ENCODE measurements at places on chromosomes 3 and 15. TPM values are rescaled to one million over a fixed set of nuclear protein-coding genes. Genes with fewer than 3 reads are reported as not detected.

DNA sequence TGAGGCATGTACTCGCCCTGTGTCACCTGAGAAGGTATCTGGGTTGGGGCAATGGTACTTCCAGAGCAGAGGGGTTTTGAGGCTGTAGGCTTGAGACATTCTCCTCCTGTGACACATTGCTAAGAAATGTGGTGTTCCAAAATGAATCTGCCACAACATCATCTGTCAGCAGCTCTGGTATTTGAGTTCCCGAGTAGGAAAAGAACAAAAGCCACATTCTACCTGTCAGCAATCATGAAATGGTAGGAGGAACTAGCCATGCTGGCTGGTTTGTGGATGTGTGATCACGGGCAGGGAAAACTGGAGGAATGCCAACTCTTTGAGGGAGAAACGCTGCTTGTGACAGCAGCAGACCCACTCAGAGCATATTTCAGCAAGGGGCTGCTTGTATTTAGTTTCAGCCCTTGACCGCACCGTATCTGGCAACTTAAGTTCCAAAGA is 579.4 kb upstream of the TBL1XR1 start:
- no peak for DNase-seq

GRCh38 chr3:117398141-117398899 is 688.7 kb downstream of the TUSC7 start:
- DNase-seq, result no peak

- DNase-seq, result no peak
Measured at GRCh38 chr15:31051496-31052080, 49.9 kb downstream of the TRPM1 start.

DNA sequence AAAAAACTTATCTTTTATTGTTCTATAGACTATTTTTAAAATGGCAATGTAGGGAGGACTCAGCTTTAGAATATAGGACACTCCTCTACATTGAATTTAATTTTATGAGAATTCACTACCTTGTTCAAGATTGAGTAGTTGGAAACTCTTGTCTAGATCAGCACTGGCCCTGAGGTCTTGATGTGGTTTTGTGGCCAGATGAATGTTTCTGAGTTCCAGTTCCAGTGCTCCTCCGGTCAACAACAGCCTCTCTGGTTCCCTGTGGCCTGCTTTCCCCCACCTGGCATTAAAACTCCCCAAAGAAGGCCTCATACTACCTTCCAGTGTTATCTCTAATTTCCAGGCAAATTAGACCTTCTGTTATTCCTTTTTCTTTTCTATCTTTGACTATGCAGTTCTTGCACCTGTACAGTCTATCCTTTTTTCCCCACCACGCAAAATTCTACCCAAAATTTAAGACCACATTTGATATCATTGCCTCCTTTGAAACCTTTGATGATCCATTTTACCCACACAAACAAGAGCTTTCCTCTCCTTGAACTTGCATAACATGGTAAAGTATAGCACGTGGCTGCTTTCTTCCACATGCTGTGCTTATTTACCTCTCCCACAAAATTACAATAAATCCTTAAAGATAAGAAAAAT is 9.6 kb upstream of the ANP32A start:
- DNase-seq, result no peak

- DNase-seq, result no peak
Measured at GRCh38 chr3:173249457-173249856, 108.4 kb upstream of the SPATA16 start.

- DNase-seq, result no peak
Measured at GRCh38 chr15:33565094-33565493, 254.3 kb downstream of the RYR3 start.

DNA sequence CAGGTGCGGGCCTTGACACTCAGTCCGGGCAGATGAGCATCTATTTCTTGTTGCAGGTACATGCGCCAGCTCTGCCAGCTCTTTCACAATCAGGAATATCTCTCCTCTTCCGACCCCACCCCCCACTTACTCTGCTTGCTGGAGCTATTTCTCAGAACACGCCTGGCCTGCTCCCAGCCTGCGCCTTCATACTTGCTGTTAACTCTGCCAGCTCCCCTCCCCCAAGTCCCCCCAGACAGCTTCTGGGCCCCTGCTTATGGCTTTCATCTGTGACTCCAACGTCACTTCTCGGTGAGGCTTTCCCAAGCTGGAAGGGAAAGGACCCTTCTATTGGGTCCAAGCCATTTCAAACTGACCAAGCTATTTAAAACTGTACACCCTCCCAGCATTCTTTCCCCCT is 15.2 kb downstream of the MAGEF1 start:
- DNase-seq, result no peak

DNA sequence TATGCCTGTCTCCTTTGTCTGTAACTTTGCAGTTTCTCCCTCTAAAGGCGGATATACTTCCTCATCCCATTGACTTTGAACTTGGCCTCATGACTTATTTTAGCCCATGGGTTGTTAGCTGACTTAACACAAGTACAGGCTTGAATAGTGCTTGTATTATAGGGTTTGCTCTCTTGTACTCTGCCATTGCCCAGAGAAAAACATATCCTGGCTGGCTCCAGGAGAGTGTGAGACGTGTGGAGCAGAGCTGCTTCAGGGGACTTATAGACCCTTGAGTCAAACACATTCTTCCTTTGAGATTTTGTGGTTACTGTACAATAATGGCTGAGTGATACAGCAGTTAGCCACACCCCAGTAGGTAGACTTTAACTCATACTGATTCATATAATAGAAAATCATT is 124.0 kb downstream of the RAP2B start:
- DNase-seq, result no peak

GRCh38 chr3:177787279-177788041 is 590.2 kb upstream of the TBL1XR1 start:
- DNase-seq, result no peak

GRCh38 chr3:23663661-23664186 is 142.0 kb upstream of the UBE2E1 start:
- DNase-seq, result no peak

GRCh38 chr3:51845129-51845528 is 16.3 kb upstream of the IQCF2 start:
- no peak for DNase-seq

DNA sequence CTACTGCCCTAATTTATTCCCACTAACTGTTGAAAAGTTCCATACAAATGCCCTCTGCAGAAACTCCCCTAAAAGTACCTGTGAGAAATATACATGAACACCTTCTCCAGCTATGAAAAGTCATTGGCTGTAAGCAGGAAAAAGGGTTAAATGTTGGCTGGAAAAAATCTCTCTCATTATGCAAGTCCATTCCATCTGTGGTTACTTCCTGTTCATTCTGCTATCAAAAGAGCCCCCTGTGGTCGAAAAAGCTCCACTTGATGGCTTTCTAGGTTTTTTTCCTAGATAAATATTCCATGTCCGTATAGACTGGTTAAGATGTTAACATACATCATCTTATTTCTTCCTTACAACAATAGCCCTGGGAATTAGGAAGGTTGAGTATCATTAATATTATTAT is 56.2 kb upstream of the AKAP13 start:
- DNase-seq, result no peak

DNA sequence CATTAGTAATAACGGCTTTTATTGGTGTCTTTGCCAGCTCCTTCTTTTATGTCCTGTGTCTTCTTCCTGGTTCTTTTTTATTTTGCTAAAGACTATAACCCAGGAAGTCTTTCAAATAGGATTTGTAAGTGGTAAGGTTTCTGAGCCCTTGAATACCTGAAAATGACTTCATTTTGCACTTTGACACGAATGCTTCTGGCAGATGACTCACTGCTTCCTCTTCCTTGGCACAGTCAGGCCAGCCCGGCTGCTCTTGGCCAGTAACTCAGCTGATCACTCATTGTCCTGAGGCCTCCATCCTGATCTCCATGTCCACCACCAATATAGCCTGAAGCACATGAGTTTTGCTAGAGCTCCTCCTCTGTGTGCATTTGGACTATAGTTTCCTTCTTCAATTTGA is 48.7 kb upstream of the NR2E3 start:
- peak; percentile 82 for DNase-seq

MBD4 gene
- total RNA-seq, result 106 TPM

PLSCR2 gene
- total RNA-seq, result not detected

PSMA4 gene
- 44.3 TPM for total RNA-seq
